ENCODE measurements at places on chromosomes 7 and 10.
A peak's percentile ranks its signal among the peaks of the same experiment; 100 is the strongest.

DNA sequence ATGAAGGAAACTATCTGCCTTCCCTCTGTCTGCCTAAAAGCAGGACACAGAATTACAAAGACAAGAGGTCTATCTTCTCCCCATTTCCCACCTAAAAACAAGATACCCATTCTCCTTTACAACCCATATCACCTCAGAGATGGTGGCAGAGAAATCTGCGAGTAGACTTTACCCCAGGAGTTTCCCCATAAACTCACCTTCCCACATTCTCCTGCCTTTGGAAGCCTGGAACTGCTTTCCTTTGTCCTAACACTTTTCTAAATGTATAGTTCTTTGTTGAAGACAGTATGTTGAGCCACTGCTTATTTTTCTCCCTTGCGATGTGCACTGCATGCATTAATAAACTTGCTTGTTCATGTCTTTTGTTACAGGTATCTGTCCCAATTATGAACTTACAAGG lies 8.0 kb downstream of the SHTN1 start:
- no peak for DNase-seq

GRCh38 chr10:118565301-118566075 lies 30.0 kb downstream of the PRLHR start:
- no peak for DNase-seq

- no peak for DNase-seq
These were observed 39.0 kb downstream of the TFAM start for GRCh38 chr10:58424176-58424575.

GRCh38 chr10:93566435-93567276 lies at the start of gene FFAR4:
TSS of gene FFAR4 (plus strand) at chr10:93566665. CDS start at chr10:93566721, 56 bp downstream.
- no peak for DNase-seq

DNA sequence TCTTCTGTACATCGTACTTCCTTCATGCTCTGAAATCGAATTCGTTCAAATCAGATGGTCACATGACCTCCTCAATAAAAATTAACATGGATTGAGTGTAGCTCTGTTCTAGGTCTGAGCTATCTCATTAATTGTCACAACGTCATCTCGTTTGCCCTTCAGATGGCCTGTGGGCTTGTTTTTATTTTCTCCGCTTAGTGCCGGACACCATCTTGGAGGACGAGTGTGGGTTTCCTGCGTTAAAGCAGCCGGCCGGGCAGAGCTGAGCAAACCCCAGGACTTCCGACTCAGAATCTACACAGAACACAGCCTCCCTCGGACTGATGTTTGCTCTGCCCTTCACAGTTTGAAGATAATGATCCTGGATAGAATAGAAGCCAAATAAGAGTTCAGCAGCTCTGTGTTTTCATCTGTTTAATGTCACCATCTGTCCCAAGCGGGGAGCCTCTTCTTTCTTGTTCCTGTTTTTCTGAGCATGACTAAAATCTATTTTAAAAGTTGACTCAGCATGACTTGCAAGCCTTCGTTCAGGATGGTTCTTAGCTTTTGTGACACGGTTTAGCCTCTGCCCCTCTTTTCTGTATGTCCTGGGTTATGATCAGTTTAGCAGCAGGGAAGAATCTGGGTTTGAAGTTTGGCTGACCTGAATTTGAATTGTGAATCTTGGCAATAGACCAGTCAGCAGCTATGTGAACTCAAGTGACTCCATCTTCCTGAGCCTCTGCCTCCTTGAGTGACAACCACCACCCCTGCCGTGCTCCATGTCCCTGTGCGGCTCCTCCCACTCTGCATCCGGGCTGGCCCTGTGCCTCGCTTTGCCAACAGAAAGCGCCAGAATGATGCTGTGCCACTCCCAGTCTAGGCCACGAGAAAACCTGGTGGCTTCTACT lies 30.6 kb upstream of the GALNTL5 start:
- no peak for DNase-seq

DNA sequence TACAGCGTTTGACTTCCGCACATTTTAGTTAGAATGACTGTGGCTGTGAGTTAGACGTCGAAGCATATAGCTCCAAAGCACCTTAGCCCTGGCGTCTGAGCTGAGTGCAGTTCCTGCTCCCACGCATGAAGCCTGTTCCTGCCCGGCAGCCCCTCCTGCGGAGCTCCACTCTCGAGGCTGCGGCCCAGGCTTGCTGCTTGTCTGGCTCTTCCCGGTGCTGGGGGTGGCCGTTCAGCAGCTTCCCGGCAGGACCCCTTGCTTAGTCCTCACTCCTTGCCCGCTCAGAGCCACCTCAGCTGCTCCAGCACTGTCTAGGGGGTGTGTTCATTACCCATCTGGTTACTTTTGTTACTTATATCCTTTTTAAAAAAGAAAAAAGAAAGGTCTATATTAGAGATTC lies 88.1 kb upstream of the DNAJB6 start:
- DNase-seq, result no peak

DNA sequence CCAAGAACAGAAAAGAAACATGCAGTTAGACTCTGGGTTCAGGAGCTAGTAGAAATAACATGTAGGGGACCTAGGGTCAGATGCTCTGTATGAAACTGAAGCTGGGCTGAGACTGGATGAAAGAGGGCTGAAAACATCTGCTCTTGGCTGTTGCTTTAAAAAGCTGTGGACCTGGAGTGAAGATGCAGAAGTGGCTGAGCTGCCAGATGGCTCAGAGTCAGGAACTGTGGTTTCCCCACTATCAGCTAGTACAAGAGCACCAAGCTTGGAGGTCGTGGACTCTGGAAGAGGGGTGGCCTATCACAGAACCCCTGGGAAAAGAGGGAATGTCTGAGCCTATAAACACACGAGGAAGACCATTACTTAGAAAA lies 5.9 kb downstream of the ADK start:
- DNase-seq, result no peak

- no peak for DNase-seq
These were observed 50.7 kb downstream of the GDI2 start for GRCh38 chr10:5762531-5762930.

- no peak for DNase-seq
These were observed 207.3 kb upstream of the POT1 start for GRCh38 chr7:125136755-125137532.

DNA sequence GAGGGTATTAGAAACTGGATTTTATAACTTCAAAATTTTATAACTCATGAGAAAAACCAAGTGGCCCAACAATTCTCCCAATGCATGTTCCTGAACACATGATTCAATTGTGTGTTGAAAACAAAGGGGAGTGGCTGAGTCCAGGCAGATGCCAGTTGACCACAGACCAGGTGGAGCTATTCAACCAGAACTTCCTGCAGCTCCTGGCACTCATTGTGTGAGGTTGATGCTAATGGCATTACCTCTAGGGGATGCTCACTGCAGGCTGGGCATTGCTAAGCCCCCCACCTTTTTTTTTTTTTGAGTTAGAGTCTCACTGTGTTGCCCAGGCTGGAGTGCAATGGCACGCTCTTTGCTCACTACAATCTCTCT lies 20.3 kb downstream of the MYOF start:
- peak; percentile 76 for DNase-seq

GRCh38 chr7:146146831-146147486 lies 30.4 kb downstream of the CNTNAP2 start:
- peak; percentile 70 for DNase-seq

- no peak for DNase-seq
These were observed 96.0 kb upstream of the DNAAF5 start for GRCh38 chr7:630539-630938.

- no peak for DNase-seq
These were observed 365.1 kb upstream of the MTPN start for GRCh38 chr7:136342251-136342650.

DNA sequence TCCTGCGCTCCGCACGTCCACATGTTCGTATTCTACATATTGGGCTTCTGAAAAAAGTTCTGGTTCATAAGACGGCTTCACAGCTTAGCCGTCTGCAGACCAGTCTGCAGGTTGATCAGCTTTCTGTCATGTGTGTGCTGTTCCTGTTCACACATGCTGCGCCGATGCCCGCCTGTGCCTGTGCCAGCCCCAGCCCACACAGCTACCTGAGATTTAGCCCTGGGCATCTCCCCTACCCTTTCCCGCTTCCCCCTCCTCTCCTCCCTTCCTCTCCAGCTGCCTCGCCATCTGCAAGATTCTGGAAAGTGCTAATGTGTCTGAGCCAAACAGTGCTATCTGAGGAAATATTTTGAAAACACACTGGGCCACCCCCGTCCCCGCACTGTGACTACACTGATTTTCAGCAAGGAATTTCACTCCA lies 7.1 kb downstream of the CHST3 start:
- DNase-seq, result no peak

DNA sequence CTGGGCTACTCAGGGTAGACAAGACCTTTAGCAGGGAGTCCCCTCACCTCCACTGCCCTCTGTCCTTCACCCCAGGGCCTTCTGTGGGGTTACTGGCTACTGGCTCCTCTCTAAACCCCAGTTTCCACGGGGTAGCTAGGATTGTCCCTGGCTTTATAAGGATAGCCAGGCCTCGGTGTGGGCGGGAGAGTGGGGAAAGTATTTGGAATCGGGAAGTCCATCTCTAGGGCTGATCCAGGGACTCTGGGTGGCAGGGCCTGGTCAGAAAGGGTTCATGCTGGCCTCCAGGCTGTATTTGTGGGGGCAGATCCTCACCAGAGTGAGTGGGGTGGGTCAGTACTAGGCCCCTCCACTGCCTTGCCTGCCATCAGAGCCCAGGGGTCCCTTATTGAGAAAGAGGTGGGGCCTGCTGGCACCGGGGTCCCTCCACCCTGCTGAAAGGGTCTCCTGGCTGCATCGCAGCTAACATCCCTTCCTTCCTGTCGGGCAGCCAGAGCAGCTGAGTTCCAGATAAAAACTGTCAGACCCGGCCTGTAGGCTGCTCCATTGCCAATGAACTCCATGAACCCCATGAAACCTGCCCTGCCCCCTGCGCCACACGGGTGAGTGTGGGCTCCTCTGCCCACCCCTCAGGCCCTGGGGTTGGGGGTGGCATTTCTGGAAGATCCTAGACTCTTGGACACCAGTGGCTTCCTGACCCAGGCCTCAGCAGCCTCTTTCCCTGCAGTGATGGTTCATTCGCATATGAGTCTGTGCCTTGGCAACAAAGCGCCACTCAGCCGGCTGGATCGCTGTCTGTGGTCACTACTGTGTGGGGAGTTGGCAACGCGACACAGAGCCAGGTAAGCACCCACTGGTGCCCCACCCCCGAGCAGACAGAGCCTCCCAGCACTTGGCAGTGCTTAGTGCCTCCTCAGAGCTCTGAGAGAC lies 7.3 kb downstream of the ZMIZ2 start:
- DNase-seq, result no peak

DNA sequence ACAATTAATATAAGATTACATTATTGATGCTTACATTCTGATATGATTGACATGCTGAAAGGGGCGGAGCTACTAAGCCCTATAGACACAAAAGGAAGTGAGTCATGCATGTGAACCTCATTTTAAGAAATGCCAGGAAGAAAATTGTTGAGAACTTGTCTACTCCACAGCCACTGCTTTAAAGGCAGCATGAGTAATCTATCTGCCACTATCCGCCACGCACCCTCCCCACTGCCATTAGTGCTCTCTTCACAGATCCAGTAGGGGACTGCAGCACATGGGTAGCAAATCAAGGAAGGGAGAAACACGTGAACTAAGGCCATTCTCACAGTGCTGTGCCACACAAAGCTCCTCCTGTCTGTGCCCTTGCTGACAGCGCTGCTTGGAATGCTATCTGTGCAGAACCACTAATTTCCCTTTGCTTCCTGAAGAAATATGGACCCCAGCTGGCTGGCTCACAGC lies 524.8 kb downstream of the GRM8 start:
- no peak for DNase-seq

DNA sequence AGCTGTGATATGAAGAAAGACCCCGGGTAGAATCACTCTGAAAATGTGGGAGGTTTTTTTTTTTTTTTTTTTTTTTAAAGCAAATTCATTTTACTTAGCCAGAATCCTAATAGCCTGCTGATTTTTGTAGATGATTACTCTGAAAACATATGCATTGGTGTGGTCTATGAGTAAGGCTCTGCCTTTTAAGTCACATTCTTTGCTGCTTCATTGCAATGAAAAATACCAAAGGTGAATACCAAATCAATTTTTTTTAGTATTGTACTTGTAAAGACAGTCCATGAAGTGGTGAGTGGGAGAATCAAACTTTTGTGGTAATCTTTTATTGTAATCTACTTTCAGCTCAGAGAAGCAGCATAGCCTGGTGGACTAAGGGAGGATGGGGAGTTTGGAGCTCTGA lies 130.3 kb downstream of the SDK1 start:
- DNase-seq, result no peak

- DNase-seq, result no peak
These were observed 12.0 kb upstream of the RASSF4 start for GRCh38 chr10:44947371-44948152.

DNA sequence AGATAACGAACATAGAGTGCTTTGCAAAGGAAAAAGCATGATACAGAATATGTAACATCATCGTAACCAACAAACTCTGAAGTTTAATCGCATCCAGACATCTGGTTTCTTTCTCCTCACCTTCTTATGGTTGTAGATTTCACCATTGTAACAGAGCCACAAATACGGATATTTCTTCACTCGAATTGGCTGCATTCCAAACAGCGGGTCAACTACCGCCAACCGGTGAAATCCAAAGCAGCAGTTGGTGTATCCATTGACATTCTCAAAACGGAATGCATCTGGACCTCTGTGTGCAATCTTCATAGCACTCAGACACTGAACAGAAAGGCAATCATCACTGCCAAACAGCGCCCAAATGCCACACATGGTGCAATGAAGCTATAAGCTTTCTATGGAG lies 3.4 kb downstream of the ASNS start:
- DNase-seq, result no peak

DNA sequence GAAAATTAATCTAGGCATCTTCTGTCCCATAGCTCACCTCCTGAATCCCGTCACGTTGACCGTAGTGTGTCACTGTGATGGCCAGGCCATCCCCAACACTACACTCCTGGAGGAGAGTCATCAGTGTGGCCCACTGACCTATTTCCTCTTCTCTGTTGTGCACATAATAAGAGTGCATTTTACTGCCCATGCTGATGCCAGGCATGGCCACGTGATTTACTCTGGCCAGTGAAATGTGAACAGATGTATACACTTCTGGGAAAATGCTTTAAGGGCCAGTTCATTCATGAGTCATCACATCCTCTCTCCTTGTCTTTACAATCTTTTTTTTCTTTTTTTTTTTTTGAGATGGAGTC lies 101.9 kb upstream of the PIP4K2A start:
- DNase-seq, result peak; percentile 3

DNA sequence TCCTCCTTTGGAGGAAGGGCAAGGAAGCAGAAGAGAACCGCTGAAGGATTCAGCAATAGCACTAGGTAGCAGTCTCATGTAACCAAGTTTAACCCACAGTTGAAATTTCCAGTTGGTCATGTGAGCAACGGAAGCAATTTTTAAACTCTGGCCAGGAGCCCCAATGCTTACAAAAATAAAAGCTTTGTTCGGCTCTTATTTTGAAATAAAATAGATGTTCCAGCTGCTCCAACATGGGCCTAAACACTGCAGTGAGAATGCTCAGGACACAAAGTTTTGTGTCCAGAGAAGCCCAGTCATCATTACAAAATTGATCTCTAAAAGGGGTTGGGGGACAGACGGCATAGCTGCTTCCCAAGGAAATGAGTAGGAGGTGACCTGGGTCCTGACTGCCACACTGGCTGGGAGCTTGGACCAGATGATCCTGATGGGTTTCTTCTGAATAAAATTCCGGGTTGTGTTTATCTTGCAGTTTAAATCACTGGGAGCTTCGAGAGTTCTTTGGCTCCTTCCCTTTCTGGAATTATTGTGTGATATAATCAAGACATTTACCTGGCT lies 452 bp upstream of the TMEM140 start:
- no peak for DNase-seq
